ENCODE measurements at places on chromosomes 4 and X. TPM values are rescaled to one million over a fixed set of nuclear protein-coding genes. Genes with fewer than 3 reads are reported as not detected.

Gene TLR3
- 0.72 TPM for total RNA-seq

Gene NSUN7
- under 0.01 TPM for total RNA-seq

Gene TREX2
- total RNA-seq: 2.8 TPM

Gene CXorf49
- total RNA-seq: not detected

Gene GALNTL6
- not detected for total RNA-seq

Gene TMPRSS11D
- total RNA-seq: not detected

Gene PAGE2
- total RNA-seq: not detected

Gene COX7B2
- not detected for total RNA-seq

Gene SPANXA1
- not detected for total RNA-seq

Gene CTAG1A
- not detected for total RNA-seq

Gene FRMD7
- not detected for total RNA-seq

Gene ADAMTS3
- total RNA-seq: 2.3 TPM

Data from endothelial cell of coronary artery (primary cell).